ENCODE measurements at places on chromosomes 12 and 14.

- no peak for DNase-seq
Measured at GRCh38 chr12:108905725-108906124, 25.8 kb downstream of the DAO start.

DNA sequence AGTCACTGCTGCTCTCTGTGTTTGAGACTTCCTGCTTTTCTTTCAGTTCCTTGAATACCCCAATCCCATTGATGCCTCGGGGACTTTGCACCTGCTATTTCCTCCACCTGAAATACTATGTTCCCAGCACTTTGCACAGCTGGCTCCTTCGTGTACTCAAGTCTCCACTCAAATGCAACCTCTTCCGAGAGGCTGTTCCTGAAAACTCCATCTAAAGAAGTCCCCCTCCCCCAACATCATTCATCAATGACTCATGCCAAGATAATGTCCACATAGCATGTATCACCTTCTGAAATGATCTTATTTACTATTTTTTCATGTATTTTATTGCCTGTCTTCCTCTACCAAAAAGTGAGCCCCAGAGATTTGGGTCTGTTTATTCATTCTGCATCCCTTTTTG is 48.6 kb downstream of the HSPB8 start:
- no peak for DNase-seq

DNA sequence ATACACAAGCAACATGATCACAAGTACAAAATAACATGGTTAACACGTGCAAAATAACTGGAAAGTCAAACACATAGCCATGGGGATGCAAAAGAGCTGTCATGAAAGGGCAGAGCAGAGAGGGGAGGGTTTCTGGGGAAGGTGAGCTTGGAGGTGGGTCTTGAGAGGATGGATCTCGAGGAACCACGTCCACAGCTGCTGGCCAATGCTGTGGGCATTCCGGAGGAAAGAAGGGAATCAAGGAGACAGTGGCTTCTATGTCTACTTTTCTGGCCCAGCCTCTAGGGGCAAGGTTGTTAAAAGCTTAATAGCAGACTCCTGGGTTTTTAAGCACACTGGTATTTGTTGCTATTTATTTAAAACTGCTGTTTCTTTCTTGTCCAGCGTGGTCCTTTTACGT is 8.4 kb upstream of the MYH7 start:
- no peak for DNase-seq

DNA sequence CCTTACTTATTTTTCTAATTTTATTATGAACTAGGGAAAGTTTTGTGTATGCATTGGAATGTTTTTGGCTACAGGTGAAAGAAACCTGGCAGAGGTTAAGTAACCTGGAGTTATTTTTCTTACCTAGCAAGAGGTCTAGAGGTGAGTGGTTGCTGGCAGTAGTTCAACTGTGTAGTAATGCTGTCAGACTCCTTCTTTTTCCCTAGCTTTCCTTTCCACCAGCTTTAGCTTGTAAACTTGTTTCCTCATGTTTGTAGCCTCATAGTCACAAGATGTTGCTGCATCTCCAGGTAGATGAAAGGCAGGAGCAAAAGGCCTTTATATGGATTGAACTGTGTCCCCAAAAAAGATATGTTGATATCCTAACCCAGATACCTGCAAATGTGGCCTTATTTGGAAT is 105.1 kb upstream of the AMIGO2 start:
- no peak for DNase-seq

- DNase-seq = no peak
Measured at GRCh38 chr14:101853455-101854018, 92.0 kb downstream of the PPP2R5C start.

DNA sequence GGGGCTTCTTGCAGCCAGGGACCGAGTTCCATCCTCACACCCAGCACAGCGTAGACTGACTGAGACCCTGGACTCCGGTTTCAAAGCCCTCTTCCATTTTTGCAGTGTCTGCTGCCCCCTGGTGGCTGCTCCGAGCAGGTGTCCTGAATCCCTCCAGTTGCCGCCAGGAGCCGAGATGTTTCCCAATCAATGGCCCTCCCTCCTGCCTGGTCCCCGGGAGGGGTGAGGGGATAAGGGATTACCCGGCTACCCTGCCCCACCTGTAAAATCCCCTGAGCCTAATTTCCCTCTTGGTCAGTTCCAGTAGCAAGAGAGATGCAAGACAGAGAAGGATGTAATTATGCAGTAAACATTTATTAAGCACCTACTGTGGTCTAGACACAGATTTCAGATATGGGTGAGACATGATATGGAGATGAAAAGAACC is 55.0 kb downstream of the PHETA1 start:
- peak; percentile 43 for DNase-seq

DNA sequence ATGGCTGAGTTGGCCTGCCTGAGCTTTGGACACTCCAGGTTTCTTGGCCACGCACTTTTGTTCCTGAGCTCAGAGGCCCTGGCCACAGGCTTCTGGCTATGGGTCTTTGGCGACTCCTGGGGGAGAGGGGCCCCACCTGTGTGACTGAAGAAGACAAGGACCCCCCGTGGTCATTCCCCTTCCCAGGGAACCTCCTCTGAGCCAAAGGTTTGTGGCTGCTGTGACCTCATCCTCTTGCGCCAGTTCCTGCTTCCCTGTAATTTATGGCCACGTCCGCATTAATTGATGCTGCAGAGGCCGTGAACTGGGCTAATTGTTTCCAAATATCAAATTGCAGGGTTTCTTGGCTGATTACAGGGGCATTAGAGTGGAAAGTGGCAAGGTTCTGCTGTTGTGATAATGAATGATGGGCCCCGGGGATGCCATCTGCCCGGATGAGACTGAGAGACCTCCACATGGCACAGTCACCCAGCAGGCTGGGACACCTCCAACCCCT is 27.6 kb upstream of the NOS1 start:
- no peak for DNase-seq

- DNase-seq = no peak
Measured at GRCh38 chr12:6469609-6470374, 685 bp downstream of the VAMP1 start.

DNA sequence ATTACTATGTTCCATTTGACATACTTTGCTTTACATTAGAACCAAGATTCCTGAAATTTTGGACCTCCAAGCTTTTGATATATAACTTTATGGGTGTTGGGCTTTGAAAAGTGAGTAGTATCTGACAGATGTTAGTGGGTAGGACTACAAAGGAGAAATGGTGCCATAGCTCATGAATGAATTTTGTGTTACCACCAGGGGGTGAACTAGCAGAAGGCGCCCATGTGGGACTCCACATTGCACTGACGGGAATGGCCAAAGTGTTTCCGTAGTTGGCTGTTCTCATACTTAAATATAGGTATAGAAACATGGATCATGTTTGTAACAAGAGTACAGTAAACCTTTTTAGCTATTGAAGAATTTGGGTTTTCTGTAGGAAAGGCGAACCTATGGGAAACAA is 337.5 kb downstream of the FLRT2 start:
- DNase-seq = no peak

DNA sequence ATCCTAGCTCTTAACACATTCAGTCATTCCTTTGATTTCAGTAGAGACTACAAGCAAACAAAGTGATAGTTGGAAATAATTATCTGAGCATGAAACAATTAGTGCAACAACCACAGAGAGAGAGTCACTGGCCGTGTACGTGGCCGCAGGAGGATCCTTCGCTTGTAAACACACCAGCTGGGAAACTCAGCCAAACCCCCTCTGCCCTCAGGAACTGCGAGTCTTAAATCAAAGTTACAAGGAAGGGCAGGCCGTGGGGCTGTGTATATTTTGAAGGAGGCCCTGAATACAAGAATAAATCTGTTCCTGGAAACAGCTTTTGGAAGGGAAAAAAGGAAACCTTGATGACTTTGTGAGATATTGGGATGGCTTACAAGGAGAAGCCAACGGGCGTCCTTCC is 164.5 kb downstream of the ANO2 start:
- no peak for DNase-seq

GRCh38 chr12:129911428-129912049 is 7.7 kb upstream of the TMEM132D start:
- DNase-seq = no peak

GRCh38 chr14:69464379-69464778 is 20.1 kb upstream of the PLEKHD1 start:
- no peak for DNase-seq

GRCh38 chr12:64670919-64671639 is 60.8 kb downstream of the RASSF3 start:
- DNase-seq = no peak

DNA sequence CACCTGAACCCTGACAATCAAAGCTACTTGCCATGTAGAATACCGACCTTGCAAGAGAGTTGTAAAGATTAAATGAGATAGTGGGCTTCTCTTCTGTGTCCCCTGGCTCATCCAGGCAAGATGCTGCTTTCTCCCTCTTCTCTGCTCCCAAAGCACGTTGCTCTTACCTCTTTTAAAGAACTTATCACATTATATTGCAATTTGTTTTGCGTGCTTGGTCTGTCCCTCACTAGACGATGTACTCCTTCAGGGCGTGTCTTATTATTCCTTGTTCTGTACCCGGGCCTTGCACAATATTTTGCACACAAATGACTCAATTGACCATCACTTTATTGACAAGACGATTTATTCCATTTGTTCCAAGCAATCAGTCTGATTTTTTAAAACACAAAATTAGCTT is 3.3 kb downstream of the DCN start:
- DNase-seq = no peak

DNA sequence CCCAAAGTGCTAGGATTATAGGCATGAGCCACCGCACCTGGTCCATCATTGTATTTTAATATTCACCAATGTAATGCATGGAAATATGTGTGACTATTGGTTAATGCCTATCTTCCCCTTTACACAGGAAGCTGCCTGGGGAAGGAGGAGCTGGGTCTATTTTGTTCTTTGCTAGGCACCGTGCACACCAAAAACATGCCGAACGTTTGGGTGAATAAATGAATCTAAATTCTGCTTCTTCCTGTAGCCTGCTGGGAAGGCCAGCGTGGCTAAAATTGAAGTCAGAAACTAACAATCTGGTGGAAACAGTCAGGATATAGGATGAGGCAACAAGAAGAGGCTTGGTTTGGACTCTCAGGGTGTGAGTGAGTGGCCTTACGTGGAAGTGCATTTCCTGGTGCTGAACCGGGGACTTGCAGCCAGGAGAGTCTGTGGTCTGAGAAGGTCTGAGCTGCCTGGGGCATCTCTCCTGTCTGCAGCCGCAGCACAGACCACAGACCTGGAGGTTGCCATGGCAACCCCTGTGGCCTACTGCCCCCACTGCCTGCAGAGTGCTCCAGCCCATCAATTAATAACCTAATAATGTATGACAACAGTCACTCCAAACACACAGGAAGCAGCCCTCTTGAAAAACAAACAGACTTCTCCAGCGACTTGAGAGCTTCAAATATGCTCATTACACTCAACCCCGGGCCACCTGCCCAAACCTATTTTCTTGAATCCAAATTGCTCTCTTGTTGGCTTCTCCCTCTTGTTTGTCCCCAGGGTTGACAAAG is 5.5 kb upstream of the GPR68 start:
- no peak for DNase-seq

GRCh38 chr12:53844994-53845844 is 93.4 kb upstream of the HOXC13 start:
- no peak for DNase-seq

DNA sequence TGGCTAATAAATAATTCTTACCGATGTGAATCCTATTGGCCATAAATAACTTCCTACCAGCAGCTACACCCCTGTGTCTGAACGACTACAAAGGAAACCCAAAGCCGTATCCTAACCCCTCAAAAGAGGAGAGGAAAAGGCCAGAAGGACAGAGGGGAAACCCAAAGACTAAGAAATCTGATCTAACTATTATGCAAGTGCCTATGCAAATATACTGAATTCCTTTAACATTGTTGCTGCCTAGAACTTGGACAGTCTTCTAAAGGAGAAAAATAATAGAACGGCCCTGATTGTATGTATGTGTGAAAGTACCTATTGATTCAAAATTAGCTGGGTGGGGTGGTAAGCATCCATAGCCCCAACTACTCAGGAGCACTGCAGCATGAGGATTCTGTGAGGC is 997 bp downstream of the PLEKHG7 start:
- no peak for DNase-seq

DNA sequence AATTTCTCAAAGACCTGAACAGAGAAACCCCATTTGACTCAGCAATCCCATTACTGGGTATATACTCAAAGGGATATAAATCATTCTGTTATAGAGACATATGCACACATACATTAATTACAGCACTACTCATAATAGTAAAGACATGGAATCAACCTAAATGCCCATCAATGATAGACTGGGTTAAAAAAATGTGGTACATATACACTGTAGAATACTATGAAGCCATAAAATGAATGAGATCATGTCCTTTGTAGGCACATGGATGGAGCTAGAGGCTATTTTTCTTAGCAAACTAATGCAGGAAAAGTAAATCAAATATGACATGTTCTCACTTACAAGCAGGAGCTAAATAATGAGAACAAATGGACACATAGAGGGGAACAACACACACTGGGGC is 303.8 kb downstream of the BTG1 start:
- DNase-seq = no peak

DNA sequence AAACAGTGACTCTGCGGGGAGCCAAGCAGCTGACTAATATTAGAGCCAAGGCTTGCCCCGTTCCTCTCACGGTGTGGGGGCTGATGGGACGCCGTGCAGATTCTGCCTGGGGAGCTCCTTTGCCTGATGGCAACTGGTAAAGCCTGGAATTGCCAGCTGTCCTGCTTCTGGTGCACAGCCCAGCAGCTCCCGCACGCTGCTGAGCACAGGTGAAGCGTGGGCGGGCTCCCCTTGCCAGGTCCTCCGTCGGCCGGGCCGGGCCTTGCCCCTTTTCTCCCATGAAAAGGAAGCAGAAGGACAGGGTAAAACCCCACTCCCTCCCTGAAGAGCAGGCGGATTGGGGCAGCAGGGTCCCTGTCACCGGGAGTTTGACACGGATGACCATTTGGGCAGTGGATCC is 79.0 kb downstream of the WDR20 start:
- no peak for DNase-seq

GRCh38 chr12:7712841-7713442 is 1.7 kb downstream of the DPPA3 start:
- no peak for DNase-seq

DNA sequence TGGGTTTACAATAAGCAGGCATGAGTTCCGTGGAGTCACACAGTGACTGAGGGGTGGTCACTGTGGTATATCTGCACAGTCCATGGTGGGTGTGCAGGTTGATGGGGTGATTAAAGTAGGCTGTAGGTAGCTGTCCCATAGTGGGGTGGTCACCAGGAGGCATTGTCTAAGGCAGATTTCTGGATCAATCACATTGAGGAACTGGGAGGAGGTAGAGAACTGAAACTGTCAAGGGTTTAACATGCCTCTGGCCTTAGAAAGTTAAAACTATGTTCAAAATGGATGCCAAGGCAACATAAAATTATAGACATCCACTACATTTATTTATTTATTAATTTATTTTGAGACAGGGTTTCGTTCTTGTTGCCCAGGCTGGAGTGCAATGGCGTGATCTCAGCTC is 8.3 kb downstream of the ADCK1 start:
- DNase-seq = no peak

DNA sequence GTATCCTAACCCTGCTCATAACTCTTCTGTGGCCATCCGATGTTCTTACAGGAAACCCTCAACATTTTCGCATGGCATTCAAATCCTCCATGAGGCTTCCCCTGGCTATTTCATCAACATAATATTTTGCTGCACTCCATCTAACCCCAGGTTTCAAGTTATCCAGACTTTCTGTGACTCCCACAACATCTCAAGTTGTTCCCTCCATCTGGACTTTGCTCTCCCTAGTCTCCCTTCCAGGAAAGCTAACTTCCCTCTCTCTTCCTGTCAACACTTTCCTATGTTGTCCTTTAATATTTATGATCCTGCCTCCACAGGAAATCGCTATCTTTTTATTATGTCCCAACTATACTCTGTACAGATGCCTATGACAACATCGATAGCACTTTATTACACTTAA is 146.1 kb downstream of the METTL25 start:
- no peak for DNase-seq

Data from stimulated activated CD8-positive, alpha-beta memory T cell treated with anti-CD3 and anti-CD28 coated beads, Interleukin-7, amount 100 ng/mL, for 1 hour (primary cell).